ENCODE measurements at places on chromosomes 5 and 9.

- no peak for DNase-seq
These were observed 203.6 kb downstream of the SNX18 start for GRCh38 chr5:54721116-54721515.

DNA sequence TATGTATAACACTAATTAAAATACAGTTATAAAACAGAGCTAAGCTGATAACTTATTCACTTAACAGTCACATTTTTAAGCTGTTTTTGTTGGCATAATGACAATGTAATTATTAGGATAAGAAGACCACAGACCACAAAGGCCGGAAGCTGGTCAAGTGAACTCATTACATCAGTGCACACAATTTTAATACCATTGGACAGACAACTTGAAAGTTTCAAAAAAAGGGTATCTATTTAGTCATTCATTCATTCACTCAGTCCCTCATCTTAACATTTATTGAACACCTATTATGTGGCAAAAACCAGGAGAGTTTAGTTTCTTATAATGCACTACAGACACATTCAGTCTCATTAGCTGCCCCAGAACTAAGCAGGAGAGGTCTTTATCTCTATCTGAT lies 11.6 kb downstream of the ERP44 start:
- peak; percentile 75 for DNase-seq

DNA sequence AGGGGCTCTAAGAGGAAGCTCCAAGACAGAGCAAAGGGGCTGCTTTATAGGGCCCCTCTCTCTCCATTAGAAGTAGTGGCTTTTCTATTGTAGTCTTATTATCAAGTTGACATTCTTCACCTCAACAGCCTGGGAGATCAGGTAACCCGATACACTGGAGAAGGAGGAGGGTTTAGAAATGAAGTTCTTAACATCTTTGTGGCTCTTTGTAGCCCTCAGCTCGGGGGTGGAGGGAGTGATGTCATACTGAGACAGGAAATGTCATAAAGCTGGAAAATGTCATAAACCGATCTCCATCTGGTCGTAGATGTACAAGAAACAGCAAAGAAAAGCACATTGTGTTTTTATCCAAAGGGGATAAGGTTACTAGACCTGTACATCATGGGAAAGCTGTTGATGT lies 17.9 kb downstream of the PDZD2 start:
- no peak for DNase-seq

DNA sequence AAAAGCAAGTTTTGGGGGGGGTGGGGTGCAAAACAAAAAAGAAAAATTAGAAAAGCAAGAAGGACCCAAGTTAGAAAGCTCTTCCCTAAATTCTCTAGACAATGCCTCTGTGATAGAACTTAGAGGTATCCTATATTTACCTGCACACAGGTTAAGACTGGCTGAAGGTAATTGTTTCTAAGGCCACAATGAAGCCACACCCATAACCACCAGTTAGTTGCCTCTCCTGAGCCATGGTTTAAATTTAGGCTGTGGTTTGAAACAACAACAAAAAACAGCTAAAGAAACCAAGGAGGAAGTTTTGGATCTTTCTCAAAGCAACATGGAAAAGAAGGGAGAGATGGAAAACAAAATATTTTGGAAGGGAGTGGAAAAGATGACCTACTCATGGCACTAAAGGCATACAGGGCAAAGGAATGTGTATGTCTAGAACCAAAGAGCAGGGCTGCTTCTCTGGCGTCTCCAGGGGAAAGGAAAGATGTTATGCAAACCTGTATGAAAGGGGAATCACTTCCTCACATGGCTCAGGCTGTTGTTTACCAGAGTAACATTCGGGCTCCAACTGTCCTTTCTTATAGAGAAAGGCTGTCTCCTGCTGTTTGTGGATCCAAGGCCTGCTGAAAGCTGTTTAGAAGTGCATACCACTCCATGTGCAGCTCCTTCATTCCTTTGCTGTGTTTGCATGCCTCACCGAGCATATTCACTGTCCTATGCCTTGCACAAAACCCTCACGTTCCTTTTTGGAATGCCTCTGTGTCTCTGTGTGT lies 408.9 kb upstream of the MPDZ start:
- DNase-seq = peak; percentile 13

DNA sequence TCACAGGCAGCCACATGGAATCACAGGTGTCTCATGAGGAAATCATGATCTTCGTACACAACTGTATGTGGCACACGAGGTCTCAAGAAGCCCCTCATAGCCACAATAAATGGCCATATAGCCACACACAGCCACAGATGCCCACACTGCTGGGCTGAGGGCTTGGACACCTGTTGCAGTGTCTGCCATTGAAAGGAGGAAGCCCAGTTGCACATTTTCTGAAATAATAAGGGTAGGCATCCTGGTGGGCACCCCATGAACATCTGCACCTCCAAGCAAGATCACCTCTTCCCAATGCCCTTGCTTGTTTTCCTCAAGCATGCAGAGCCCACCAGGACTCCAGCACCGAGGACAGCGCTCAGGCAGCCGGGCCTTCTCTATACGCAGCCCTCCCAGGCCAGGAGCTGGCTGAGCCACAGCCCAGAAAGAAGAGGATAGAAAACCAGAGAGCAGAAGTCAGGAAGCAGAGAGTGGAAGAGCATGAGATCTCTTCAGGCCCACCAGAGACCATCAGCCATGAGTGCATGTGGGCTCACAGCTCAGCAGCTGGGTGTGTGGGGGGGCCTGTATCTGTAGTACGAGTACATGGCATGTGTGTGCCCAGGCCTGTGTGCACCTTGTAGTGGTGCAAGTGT lies 1.0 kb upstream of the ACSL6 start:
- peak; percentile 82 for DNase-seq

GRCh38 chr5:124596595-124597421 lies 149.6 kb downstream of the ZNF608 start:
- peak; percentile 84 for DNase-seq

DNA sequence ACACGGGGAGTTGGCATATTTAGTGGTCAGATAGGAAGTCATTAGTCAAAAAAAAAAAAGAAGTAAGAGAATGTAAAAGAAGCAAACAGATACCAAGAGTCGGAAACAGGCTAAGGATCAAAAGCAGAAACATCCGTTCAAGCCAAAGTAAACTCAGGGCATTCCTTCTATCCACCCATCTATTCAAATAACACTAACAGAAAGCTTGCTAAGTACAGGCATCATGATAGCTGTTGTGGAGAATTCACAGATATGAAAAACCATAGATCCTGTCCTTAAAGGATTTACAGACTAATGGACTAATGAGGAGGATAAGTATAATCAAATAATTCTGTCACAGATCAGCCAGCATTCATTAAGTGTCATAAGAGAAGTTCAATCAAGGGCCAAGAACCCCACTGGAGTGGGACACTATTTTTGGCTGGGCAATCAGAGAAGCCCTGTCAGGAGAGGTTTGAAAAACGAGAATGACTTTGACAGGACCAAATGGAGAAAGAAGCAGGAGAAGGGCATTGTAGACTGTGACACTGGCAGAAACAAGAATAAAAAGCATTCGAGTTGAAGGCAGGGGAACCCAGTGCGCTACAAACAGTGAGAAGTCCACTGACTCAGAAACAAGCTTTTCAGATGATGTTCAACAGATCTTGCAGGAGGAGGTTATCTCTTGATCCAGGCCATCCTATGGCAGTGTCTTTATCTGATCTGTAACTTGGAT lies 154.2 kb upstream of the TSLP start:
- DNase-seq = peak; percentile 28

GRCh38 chr5:151523335-151523734 lies 67.8 kb downstream of the FAT2 start:
- DNase-seq = peak; percentile 52

DNA sequence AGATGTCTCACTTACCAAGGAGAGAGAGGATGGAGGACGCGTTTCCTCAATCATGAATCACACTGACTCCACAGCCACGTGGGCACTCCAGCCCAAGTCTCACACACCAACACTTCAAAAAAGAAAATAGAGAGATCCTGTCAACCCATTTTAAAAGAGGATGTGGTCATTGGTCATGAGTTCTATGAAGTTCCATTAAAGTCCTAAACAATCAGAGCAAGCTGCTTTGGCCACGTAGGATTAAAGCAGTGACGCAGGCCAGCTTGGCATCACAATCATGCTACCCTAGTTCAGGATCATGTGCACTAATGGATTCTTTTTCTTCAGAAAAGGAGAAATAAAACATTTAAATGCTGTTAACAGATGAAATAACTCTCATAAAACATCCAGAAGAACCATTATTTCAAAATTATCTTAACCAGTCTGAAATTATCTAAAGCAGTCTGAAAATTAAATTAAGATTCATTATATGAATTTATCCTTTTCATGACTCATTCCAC lies 108.1 kb downstream of the SEMA5A start:
- DNase-seq = peak; percentile 70

DNA sequence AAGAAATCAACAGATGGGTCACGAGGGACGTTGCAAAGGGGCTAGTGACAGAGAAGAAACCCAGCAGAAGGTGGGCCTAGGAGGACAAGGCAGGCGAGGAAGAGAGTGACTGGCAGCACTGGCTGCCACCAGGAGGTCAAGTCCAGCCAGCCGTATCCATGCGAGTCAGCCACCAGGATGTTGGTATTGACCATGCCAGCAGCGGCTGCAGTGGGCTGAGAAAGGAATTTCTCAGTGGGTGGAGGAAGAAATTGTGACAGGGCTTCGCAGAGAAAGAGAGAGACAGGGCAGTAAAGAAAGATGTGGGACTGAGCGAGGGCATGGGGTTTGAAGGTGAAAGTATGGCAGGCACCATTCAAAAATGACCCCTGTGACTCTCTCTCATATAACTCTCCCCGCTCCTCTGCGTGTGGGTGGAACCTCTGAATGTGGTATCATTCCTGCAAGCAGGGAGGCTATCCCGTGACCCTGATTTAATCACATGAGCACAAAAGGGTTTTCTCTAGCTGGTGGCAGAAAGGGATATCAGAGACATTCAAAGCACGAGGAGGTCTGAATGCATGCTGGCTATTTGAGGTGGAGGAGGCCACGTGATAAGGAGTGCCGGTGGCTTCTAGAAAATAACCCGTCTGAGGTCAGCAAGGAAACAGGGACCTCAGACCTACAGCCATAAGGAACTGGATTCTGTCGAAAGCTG lies 45.4 kb upstream of the FBXW11 start:
- DNase-seq = no peak

Measured in fibroblast of pulmonary artery (primary cell).